ENCODE measurements at places on chromosomes 13 and 19.
A peak's percentile ranks its signal among the peaks of the same experiment; 100 is the strongest.

DNA sequence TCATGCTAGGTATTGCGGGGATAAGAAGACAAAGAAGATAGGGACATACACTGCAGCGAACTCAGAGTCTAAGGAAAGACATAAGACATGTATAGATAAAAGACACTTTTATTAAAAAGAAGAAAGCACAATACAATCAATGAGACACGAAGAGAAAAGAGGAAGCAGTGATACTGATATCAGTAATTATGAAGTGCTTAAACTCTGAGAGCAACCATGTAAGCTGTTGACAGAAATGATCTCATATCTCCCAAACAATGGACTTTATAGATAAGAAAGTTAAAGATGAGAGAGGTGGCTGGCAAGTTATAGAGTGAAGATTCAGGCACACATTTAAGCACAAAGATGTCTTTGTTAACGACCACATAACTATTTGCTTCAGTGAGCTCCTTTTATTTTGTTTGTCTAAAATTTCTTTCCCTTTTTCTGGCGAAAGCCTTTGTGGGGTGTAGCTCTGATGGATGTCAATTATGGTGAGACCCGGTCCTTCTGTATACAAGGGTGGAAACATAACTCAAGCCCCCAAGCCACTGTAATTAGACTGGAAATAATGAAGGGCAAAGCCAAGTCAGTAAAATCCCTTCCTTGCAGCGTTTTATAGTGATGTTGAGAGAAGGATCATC is 818.0 kb upstream of the SLC10A2 start:
- no peak for DNase-seq

- DNase-seq, result no peak
These were observed 10.6 kb upstream of the ADGRE1 start for GRCh38 chr19:6876748-6877147.

- DNase-seq, result no peak
These were observed 1.8 kb downstream of the CCDC122 start for GRCh38 chr13:43877766-43878165.

DNA sequence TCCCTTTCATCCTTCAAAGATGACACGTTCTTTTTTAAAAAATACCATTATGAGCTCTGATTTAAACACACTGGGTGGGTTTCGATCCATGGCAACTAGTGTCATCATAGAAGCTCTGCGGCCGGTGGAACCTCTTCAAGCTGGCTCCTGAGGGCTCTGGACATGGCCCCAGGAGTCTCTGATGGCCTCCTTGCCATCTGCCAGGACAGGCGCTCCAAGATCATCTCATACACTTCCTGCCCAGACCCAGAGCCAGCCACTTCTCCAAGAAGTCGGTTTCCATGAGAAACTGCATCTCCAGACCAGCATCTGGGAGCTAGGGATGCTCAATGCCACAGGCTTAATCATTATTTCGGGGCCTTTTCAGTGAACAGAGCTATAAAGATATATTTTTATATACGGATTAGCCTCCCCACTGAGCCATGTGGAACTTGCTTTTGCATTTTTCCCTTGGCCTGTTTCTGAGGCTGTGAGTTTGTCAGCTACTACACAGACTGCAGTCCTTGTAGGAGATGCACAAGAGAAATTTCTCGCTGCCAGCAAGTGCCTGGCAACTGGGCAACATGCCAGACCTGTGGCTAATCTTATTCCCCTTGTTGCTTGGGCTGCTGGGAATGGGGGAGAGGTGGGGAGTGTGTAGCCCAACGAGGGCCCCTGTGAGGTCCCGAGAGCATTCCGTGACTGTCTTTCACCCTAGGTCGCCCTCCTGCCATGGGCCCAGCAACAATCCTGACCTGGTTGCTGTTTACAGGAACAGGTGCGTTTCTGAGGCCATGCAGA is 15.9 kb downstream of the SUGP1 start:
- no peak for DNase-seq

- DNase-seq, result no peak
These were observed 5.3 kb upstream of the EPSTI1 start for GRCh38 chr13:42997381-42997780.

GRCh38 chr13:103810026-103810425 is 743.8 kb upstream of the SLC10A2 start:
- DNase-seq, result no peak

GRCh38 chr19:45114116-45114515 is 21.1 kb downstream of the PPP1R37 start:
- no peak for DNase-seq

DNA sequence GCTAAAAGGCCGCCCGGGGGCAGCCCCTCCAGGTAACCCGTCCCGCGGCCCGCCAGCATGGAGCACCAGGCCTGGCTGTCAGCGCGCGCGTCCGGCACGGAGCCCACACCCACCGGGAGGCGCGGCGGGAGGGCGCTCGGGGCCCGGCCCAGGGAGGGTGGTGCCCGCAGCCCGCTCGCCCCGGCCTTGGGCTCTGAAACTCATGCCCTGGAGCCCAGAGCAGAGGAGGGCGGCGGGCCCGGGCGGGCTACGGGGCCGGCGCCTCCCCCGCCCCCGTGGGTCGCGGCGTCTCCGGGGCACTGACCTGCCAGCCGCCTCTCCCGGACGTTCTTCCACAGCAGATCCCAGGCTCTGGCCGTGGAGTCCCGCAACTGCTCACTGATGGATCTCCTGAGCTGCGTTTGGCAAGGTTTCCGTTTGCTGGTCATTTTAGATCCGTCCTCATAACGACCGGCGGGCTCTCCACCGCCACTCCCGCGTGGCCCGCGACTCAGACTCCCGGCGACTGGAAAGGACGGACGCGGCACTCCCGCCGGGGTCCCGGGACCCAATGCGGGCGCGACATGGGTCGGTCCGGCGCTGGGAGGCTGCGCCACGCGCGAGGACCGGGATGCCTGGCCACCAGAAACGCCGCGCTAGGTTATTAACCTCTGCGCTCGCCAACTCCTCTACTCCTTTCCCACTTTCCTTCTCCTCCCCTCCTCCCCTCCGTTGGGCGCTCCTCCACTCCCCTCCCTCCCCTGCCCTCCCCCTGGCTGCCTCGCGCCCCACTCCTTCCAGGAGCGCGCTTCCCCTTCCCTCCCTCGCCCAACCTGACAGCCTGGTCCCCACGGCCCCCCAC is 64.7 kb upstream of the STARD13 start:
- DNase-seq, result no peak

DNA sequence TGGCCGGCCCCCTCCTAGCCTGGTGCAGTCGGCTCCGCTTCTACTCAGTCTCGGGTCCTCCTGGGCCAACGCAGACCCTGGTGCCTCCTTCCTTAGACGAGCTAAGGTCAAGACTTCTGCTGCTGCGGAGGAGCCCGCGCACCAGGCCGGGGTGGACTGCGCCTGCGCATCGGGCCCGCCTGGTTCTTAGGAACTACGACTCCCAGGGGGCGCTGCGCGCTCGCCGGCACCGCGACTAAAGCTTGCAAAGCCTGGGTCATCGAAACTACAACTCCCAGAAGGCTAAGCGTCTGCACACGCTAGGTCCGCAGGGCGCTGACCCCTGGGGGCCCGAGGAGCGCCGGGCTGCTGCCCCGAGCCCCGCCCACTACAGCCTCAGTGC is at the start of gene ZNF835:
Gene ZNF835, minus strand, starts transcription at position 145 of the 382 bp plus-strand sequence. CDS start 6,559 bp downstream, outside the sequence.
- no peak for DNase-seq

DNA sequence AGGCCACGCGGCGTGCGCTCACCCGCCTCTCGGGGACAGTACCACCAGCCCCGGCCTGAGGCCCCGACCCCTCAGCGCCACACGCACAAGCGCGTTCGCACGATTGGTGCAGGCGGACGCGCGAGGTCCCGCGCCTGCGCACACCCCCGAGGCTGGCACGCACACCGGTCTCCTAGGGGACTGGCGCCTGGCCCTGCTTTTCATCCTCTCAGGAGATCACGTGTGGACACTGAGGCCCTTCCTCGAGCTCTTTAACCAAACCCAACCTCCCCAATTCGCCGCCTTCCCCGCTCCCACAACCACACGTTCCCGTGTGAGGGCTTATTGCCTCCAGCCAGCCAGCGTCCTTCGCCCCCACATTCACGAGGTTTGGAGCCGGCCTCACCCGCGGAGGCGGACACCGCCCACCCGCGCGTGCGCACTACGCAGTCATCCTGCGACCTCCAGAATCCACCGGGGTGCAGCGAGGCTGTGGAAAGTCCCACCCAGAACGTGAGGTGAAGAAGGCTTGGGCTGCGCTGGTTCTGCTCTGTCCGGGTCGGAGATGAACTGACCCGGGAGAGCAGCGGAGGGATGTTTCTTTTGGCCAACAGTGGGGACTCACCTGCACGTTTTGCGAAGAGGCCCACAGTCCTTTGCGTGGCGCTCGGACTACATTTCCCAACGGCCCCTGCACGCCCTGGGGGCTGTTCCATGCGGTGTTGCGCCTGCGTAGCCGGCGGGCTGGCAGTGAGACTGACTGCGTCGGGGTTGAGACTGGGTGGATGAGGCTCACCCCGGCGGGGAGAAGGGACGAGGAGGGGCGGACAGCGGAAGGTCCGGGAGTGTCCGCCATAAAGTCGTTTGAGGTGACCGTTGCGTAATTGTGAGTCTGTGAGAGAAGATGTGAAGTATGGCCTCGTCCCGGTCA is 539 bp upstream of the ZNF667 start:
- peak; percentile 91 for DNase-seq

DNA sequence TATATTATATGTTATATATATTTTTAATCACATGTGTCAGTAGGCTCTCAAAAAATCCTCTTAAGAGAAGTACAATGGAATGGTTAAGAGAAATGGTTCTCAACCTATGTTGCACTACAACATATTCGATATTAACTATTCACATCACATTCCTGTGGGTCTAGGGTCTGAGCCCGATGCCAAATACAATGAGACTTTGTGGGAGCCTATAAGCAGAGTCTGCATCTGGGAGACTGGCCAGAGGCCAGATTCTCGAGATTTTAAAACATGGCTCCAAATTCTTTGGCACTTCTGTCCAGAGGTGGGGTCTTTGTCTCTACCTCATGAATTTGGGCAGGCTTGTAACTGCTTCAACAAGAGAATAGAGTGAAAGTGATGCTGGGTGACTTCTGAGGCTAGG is 79.4 kb upstream of the NBEA start:
- DNase-seq, result no peak

DNA sequence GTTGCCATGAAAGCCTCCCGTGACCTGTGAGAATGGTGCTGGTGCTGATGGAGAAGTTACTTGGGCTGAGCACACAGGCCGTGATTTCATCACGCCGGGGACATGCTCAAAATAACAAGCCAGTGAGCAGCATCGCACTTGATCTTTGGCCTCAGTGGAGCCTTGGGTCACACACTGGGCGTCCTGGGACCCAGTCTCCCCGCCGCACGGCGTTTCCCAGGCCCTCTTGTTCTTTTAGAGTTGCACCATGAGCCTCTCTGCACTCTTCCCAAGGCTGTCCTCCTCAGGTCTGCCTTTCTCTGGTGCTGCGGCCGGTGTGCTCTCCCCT is 9.5 kb upstream of the NDUFS7 start:
- DNase-seq, result no peak

Measured in CMK (cell line).